HTR-8/SVneo (cell line): ENCODE measurements at places on chromosomes 5 and 9.

DNA sequence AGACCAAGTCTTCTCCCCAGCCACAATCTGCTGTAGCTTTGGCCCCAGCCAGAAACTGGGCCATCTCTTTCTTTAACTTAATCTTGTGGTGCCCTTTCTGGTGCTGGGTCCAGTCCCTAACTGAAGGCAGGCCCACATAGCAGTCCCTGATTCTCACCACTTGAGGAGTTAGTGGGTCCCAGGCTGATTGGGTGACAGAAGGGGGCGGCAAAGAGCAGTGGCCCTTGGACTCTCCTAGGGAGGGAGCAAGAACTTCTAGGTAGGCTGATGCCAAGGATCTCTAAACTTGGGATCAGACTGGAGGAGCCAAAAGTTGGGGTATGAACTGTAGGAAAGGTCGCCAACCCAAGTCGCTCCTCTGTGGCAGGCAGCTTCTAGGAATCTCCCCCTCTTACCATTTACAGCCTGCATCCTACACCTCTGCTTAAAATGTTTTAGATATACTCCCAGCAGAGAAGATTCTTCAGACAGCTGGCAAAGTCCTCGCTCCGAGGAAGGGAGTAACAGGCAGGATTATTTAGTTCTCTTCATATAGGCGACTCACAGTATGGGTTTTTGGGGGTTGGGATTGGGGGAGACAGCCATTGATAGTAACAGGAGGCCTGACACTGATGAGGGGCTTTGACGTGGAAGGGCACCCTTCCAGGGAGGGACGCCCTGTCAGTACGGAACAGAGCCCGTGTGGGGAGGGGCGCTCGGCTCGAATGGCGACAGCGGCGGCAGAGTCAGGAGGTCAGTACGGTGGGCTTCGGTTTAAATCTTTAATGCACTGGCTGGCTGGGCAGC lies 2.0 kb upstream of the CCL27 start:
- DNase-seq, result peak; percentile 33

DNA sequence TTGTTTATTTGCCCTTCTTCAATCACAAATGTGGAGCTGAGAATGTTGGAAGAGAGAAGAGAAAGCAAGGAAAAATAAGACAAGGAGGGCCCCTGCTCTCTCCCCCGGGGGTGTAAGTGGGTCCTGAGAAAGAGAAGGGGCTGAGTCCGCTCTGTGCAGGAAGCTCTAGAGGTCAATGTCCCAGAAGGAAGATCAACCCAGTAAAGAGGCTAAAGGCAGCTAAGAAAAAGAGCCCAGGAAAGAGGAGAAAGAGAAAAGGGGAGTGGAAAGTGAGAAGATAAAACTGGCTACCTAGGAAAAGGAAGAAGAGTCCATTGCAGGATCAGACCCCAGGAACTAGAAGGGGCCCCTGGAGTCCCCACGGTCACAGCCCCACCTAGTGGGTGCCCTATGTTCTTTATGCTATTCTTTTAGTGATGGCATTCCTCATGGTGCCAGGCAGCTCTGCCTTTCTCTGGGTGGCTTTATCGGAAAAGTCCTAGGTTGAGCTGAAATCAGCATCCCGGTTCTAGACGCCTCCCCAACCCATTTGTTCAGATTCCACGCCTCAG lies 583.4 kb downstream of the ACTL7B start:
- DNase-seq, result peak; percentile 67

- peak; percentile 45 for DNase-seq
Observed at GRCh38 chr5:174750711-174751110, 26.3 kb downstream of the MSX2 start.

GRCh38 chr5:6461793-6462650 lies 13.4 kb downstream of the UBE2QL1 start:
- no peak for DNase-seq

DNA sequence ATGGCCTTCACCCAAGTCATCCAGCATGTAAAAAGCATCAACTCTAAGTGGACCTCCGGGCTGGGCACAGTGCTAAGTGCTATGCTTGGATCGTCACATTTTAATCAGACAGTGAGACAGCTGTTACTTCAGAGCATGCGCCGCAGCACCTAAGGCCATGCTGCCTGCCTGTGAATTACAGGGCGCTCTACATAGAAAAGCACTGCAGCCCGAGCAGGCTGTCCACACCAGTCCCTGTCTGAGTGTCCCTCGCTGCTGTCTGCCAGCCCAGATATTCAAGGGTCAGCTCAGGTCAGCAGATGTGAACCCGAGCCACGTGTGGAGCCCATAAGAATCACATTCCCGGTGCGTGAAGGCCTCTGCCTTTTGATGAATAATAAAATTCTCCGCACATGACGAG lies 37.1 kb downstream of the AK8 start:
- DNase-seq, result no peak

DNA sequence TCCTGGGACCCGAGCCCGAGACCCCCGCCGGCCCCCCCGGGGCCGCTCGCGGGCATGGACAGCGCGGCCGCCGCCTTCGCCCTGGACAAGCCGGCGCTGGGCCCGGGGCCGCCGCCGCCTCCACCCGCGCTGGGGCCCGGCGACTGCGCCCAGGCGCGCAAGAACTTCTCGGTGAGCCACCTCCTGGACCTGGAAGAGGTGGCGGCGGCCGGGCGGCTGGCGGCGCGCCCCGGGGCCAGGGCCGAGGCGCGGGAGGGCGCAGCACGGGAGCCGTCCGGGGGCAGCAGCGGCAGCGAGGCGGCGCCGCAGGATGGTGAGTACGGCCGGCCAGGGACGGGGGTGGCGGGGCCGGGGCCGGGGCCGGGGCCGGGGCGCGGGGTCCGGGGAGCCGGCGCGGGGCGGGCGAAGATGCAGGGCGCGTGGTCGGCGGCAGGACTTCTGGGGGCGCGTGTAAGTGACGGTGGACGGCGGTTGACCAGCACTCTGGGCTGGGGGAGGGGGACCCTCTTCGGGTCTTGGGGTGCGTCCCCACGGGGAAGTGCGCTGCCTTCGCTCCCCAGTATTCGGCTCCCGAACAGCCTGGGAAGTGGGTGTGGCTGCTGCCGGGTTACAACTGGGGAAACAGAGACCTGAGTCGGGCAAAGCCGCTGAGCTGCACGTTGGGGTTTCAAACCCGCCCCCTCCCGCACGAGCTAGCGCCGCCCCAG lies 520 bp downstream of the PRRX2 start:
- no peak for DNase-seq

GRCh38 chr5:172833686-172834414 lies at the start of gene ERGIC1:
Gene ERGIC1, plus strand, starts transcription at chr5:172834251. Its CDS starts 163 bp downstream, at chr5:172834414.
- DNase-seq, result peak; percentile 78

- DNase-seq, result no peak
Observed at GRCh38 chr5:73153513-73153912, 19.5 kb upstream of the TMEM174 start.

- no peak for DNase-seq
Observed at GRCh38 chr5:2914022-2914661, 162.7 kb upstream of the IRX2 start.

- DNase-seq, result no peak
Observed at GRCh38 chr5:71693828-71694427, 25.1 kb upstream of the CARTPT start.

DNA sequence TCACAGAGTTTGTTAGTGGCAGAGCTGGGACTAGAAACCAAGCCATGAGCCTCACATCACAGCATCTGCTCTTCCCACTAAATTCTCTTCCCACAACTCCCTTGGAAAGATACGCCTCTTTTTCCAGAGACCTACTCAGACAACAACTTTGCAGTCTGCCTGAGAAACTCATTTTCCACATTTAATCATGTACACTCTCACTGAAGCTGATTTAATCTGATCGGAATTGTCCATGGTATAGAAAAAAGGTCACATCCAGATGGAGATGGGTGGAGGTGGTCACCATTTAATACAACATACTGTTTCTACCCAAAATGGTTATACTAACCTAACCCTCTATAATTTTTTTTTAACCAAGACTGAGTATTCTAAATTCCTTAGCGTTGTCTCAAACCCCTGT lies 366.2 kb downstream of the ENC1 start:
- DNase-seq, result no peak

GRCh38 chr5:171651102-171651501 lies 134.5 kb upstream of the SMIM23 start:
- DNase-seq, result no peak

- DNase-seq, result no peak
Observed at GRCh38 chr5:31328040-31328733, 134.7 kb downstream of the CDH6 start.

GRCh38 chr5:107085572-107085971 lies 585.2 kb downstream of the EFNA5 start:
- DNase-seq, result no peak

GRCh38 chr5:72160959-72161358 lies 53.7 kb downstream of the MAP1B start:
- DNase-seq, result no peak

- no peak for DNase-seq
Observed at GRCh38 chr9:116688806-116689485, 1.8 kb downstream of the TRIM32 start.

- DNase-seq, result no peak
Observed at GRCh38 chr5:23268136-23268535, 239.3 kb upstream of the PRDM9 start.

DNA sequence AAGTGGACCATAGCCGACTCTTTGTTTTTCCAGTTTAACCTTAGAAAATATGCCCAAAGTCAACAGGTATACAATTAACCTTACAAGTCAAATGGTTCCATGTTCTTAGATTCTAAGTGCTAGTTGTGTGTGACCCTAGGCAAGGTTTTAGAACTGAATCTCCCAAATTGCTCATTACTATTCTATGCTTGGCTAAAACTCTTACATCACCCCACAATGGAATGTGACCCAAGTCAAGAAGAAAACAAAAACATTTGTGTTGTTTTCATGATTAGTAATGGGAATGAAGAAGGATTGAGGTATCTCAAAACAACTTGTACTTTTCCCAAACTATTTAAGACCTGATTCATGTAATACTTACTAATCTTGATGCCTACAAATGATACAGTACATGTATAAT lies 159.2 kb downstream of the ARRDC3 start:
- no peak for DNase-seq

DNA sequence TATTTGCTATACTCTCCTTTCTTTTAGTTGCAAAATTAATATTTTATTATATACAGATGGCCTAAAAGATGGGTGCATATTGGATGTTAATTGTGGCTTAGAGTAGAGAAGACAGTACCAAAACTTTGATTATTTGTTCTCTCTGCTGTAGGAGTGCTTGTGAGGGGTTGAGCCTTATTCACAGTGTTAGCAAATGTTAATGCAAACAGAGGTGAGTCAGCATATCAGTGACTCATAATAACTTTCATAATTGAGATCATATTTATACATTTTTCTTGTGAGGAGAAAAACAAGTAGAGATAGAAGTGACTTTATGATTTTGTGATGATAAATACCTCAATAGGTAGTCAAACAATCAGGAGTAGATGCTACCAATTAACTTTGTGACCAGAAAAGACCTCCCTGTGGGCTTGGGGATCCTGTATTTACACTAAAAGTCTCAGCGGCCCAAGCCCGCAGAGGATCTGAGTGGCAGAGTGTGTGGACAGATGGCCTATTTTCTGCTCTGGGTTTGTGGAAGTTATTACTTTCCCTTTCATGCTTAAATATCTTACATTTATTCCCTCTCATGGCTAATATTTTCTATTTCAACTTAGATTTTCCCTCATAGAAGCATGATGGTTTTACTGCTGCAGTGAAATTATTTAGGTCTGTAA lies 226.5 kb downstream of the TAF11L14 start:
- DNase-seq, result no peak

DNA sequence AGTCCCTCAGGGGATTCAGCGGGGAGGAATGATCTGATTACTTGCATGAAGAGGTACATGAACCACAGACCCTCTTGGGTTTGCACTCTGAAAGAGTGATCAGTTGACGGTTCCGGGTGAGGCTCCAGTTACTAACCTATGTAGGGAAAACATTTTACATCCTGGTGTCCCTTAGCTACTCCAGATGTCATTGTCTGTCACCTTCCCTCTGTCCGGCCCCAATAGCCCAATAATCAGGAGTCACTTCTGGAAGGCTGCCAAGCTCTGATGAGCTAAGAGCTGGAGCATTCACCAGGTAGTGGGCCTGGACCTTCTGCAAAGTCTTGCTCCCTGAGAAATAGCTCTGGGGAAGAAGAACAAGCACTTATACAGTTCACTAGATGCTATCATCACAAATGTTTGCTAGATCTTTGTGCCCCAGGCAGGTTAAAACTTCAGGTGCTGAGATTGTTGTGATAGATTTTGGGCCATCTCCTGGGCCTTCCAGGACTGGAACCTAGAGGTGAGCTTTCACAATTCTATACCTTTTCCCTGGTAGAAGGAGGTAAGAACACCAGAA lies 64.5 kb downstream of the ENTREP1 start:
- DNase-seq, result no peak

DNA sequence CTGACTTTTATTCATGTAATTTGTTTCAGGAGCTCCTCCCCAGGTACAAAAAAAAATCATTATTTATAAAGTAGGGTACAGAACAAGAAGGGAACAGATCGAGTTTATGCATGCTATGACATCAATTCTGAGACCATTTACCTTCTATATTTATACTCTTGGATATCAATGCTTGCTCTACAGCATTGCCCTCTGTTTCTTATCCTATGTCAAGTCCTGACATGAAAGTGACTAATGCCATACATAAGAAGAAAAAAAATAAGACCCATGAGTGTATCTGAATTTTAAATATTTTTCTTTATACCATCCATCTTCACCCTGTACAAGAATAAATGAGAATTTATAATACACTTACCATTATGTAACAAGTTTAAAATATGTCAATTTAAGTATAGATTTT lies 2016.3 kb upstream of the CDH9 start:
- no peak for DNase-seq

- no peak for DNase-seq
Observed at GRCh38 chr9:37311938-37312708, 110.4 kb upstream of the GRHPR start.

DNA sequence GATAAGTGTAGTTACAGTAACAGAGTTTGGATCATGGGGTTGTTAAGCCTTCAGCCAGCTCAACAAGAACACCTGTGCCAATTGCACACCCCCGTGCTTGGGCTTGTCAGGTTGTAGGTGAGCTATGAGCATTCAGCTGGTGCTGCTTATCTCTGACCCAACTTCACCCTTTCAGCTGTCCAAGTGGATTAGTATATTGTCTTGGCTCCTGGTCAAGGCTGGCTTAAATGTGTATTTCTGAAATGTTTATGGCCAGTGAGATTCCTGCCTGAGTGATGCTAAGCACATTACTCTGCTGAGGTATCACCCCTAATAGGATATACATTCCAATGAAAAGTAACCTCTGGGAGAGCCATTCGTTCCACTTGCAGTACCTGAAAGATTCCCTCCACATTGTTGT lies 44.2 kb upstream of the LMNB1 start:
- no peak for DNase-seq

GRCh38 chr9:81103597-81104471 lies 585.5 kb downstream of the TLE1 start:
- no peak for DNase-seq

DNA sequence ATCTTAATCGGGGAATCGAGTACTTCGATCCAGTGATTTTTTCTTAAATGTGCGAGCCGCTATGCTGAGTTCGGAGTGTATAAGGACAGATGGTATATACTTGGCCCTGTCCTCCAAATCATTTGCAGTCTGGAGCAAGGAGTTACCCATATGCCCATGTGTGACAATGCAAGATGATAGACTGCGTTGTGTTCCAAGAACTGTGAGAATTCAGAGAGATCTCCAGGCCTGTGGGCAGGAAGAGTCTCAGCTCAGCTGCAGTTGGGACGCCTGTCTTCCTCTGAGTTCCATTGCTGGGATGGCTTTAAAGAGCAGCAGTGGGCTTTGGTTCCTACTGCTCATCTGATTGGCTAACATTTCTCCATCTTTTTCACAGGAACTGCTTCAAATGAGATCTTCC lies 106.6 kb downstream of the ADAMTS16 start:
- DNase-seq, result no peak
